WTC11 (cell line): ENCODE measurements at places on chromosomes 11 and 22.

DNA sequence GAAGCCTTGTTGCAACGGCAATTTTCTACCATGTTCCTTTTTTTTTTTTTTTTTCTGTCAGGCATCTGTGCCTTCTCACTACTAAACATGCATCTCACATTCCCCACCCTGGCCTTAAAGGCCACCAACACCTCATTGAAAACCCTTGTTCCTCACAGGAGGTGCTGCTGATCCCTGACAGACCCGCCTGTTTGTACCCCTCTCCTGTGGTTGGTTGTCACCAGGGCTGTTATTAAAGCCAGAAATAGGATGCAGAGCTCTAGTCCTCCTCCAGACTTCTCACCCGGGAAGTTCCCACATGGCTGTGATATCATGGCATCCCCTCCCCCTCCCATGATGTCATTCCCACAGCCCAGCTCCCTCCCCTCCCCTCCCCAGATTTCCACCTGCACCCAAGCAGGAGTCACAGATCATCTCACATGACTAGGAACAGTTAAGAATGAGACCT lies 302.8 kb upstream of the NCAM1 start:
- DNase-seq = no peak

GRCh38 chr22:37639070-37639760 lies at the start of gene SH3BP1:
Gene SH3BP1 (plus strand): TSS chr22:37639669. CDS start chr22:37639788, 119 bp downstream.
- DNase-seq = peak; percentile 81

DNA sequence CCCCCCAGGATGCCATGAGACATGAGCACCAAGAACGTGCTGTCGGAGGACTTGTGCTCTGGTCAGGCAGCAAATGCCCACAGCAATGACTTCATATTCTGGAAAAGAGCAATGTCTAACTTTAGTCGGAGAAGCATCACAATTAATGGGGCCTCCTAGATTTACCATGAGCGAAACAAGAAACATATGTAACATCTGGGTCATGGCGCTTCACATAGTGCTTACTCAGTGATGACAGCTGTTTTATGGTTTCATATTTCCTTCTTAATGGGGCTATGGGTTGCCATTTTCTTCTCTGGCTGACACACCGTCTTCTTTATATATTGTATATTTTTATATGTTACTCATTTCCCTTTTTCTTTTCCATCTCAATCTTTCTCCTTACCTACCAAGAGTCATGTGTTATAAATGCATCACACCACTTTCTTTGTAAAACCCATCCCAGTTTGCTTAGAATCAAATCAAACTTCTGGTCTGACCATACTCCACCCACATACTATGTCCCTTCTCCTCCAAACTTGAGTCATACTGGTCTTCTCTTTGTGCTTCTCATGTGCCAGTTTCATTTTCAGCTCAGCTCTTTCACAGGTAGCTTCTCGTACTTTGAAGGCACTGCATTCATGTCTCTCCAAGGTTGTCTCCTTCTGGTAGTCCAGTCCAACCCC lies 9.4 kb upstream of the CASP12 start:
- DNase-seq = no peak

GRCh38 chr11:554428-555226 lies 5.9 kb downstream of the LMNTD2 start:
- DNase-seq = peak; percentile 85

DNA sequence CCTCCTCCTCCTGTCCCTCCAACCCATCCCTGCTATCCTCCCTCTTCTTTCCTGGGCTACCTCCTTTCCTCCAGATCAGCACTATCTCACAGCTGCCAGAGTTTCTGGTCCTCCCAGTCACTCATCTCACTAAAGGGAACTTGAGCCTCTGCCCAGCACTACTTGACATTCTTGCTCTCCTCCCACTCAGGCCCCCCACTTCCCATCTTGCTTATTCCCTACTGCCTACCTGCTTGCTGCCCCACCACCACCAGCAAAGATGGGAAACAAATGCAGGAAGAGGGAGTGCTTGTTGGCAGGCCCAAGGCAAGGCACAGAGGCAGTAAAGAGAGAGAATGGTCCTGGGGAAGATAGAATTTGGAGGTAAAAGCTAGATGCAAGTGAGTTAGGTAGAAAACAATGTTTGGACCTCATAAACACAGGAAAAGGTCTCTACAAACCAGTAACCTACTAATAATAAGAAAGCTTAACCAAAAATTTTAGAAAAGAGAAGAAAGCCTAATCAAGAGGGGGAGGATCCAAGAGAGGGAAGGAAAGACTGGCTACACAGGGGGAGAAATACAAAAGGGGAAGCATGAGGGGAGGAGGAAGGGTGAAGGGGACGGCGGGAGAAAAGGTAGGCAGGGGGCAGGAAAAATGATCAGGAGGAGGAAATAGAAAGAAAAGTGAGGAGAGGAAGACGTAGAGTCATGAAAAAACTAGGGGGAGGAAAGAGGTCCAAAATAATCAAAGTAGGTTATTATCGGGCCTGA lies 63.6 kb downstream of the PAK1 start:
- no peak for DNase-seq

GRCh38 chr11:8309862-8310261 lies 46.2 kb upstream of the LMO1 start:
- DNase-seq = no peak

DNA sequence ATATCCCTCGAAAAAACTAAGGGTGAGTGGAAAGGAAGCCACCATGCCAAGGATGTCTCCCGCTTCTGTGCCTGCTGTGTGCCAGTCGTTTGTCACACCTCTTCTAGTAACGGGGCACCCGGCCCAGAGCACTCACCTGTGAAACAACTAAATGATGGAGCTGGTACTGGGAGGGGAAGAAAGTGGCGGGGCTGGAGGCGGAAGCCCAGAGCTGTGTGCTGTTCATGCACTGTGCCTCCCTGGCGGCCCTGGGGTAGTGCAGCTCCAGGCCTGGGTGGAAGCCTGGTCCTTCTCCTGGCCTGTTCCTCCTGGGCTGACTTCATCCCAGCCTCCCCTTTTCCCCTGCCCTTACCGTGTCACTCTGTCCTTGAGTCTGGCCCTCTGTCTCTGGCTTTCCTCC lies 130.2 kb downstream of the CEP164 start:
- DNase-seq = no peak
